ENCODE measurements at places on chromosomes 5 and 9. TPM values are rescaled to one million over a fixed set of nuclear protein-coding genes. Genes with fewer than 3 reads are reported as not detected.

- DNase-seq, result no peak
Observed at GRCh38 chr5:124302533-124302932, 443.9 kb downstream of the ZNF608 start.

DNA sequence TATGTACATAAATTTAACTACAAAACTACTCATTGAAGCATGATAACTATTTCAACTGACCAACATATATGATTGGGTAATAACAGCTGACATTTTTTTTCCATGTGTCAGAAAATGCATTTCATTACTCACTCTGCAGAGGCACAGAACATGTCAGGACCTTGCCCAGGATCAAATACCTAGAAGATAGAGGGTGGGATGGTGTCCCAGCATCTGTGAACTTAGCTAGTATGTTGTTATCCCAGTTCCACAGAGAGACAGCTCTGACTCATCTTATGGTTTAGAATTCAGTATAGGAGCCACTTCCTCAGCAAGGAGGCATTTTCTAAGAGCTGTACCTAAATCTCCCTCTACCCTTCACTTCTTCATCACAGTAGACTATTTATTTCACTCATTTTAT is 1198.6 kb upstream of the ACO1 start:
- no peak for DNase-seq

DNA sequence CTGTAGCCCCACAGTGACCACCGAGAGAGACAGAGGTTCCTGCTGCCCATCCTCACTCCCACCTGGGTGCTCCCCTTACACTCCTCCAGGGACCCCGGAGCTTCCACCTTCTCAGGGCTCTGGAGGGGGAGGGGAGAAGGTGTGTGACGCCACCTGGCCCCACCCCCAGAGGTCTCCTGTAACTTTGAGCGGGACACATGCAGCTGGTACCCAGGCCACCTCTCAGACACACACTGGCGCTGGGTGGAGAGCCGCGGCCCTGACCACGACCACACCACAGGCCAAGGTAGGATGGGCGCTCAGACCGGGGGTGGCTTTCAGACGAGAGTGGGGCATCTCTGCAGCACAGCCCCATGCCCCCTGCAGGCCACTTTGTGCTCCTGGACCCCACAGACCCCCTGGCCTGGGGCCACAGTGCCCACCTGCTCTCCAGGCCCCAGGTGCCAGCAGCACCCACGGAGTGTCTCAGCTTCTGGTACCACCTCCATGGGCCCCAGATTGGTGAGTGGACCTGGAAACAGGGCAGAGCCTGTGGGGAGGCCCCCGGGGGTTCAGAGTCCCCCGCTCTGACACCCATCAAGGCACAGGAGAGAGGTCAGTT is 4.5 kb downstream of the MAMDC4 start:
- DNase-seq, result no peak

Gene LCN12
- polyA plus RNA-seq, result 20.2 TPM

DNA sequence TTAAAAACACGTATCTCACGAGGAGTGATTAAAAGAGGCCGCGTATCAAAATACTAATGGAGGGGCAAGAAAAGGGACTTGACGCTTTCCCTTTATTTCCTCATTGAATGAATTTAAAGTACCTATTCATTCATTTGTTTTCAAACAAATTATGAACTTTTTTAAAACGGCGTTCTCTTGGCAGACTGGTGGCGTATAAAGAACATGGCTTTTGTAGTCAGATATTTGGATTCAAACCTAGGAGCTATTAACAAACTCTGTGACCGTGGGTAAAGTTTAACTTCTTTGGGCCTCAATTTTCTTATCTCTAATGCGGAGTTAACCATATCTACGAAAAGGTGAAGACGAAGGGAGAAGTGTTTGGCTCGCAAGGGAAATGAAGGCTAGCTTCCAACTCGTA is 876 bp downstream of the CAAP1 start:
- no peak for DNase-seq

DNA sequence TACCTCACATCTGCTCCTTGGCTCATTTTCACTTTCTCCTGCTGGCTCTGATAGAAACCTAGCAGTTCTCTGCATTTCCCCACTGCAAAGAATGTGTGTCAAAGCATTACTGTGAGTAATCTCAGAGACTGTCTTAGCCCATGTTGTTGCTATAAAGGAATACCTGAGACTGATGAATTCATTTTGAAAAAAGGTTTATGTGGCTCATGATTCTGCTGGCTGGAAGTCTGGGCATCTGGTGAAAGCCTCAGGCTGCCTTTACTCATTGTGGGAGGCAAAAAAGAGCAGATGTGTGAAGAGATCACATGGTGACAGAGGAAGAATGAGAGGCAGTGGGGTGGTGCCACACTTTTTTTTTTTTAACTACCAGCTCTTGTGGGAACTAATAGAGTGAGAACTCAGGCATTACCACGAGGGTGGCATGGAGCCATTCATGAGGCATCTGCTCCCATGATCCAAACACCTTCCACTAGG is 191.6 kb upstream of the CTNND2 start:
- no peak for DNase-seq

DNA sequence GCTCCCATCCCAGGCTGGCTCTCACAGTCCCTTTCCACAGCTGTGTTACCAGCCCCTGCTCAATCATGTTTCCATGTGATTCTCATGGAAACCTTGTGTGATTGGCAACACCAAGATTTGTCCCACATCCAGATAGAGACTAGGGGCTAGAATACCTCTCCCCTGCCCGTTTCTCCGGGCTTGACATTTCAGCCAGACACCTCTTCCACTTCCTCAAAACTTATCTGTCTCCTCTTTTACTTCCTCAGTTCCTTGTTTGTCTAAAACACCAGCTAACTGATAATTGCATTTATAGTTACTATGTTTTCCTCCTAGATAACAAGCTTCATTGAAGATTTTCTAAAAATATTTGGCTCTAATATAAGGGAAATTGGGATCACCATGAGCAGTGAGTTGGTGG is 16.6 kb upstream of the KCNMB1 start:
- no peak for DNase-seq

GRCh38 chr9:36855448-36856315 is 178.4 kb downstream of the PAX5 start:
- no peak for DNase-seq

DNA sequence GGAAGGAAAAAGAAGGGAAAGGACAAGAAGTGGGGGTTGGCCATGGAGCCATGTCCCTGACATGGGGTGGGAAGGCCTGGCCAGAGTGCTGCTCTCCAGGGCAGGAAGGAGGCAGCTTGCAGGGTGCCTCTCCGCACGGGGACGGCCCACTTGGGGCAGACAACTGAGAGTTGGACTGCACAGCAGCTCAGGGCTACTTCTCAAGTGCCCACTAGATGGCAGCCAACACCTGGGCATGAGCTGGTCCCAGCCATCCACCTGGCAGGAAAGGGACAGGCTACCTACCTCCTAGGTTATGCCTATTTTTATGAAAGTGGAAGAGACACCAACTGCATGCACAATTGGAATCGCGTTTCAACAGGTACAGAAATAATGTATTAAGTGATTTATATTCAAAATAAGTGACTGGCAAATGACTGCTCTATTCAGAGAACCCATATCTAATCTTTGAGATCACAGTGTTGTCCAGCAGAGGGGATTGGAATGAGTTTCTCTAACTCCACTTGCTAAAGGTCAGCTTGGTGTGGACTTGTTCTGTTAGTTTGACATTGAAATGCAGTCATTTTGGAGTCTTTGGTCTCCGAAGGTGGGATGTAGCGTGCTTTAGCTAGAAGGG is 113.4 kb downstream of the SYK start:
- DNase-seq, result peak; percentile 65

DNA sequence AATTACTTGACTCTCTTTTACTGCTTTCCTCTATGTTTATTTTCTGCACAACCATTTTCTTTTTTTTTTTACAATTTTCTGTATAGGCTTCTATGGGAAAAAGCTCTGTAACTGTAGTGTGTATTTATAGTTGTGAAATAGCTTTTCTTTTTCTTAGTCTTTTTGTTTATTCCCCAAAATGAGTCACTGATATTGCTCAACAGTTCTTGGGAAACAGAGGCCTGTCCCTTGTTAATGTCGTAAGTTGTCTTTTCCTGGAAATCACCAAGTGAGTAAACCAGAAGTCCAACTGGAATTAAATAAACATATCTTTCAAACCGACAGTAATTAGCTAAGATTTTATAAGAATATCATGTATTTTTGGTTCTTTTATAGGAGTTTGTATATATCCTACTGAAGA is 325.1 kb upstream of the PRR16 start:
- no peak for DNase-seq

All from left kidney (tissue), 8 donors.